Activated CD4-positive, alpha-beta T cell treated with anti-CD3 and anti-CD28 coated beads for 48 hours (primary cell): ENCODE measurements at places on chromosomes 7 and 10.
A peak's percentile ranks its signal among the peaks of the same experiment; 100 is the strongest.

GRCh38 chr7:17239046-17239445 lies 59.4 kb upstream of the AHR start:
- no peak for DNase-seq

- DNase-seq = no peak
These were observed 1.3 kb downstream of the UBE2H start for GRCh38 chr7:129951226-129952085.

DNA sequence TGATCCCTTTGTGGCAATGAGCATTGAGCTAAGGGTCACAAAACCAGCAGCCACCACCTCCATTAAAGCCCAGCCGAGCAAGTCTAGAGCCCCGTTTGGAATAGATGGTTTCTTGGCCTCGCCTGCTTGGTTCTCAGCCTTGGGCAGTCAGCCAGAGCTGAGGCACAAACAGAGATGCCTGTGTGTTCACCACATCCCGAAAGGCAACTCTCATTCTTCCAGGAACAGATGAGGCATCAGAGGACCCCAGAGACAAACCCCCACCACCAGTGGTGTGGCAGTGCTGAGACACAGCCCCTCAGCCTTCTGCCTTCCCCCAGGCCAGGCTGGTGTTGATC lies 203.3 kb upstream of the ZMIZ1 start:
- no peak for DNase-seq

GRCh38 chr7:154698726-154699291 lies 304.1 kb downstream of the PAXIP1 start:
- peak; percentile 6 for DNase-seq

GRCh38 chr7:131111081-131111576 lies 216.5 kb upstream of the MKLN1 start:
- no peak for DNase-seq
